ENCODE measurements at places on chromosomes 2 and 18.

DNA sequence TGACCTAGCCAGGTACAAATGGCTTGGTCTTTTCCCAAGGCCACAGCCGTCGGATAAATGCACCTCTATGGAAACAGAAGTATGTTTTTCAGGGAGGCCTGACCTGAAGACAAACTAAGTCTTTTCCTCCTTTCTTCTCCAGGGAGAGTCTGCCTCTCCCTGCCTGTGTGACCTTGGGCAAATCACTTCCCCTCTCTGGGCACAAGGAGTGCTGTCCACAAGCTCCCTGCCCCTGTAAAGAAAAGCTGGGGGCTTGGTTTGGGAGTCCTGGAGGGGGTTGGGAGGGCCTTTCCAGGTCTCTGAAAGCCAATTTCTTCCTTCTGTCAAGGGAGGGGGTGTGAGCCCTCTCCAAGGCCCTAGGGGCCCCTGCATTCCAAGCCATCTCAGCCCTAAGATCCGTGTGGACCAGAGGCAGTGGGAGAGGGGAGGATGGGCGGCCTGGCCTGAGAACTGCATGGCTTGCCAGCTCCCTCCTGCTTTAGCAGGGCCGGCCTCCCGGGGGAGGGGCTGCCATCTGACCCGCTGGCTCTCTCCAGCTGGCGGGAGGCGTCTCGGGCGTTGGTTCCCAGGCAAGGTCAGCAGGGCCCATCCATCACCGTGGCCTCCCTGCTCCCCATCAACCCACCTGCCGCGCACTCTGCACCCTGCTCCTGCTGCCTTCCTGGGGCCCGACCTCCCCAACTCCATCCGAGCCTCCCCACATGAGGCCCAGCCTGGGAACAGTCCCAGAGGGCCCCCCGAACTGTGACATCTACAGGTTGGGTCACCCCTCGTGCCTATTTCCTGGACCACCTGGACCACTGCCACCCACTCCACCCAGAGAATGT, 61.4 kb downstream of the SMAD7 start:
- no peak for DNase-seq

DNA sequence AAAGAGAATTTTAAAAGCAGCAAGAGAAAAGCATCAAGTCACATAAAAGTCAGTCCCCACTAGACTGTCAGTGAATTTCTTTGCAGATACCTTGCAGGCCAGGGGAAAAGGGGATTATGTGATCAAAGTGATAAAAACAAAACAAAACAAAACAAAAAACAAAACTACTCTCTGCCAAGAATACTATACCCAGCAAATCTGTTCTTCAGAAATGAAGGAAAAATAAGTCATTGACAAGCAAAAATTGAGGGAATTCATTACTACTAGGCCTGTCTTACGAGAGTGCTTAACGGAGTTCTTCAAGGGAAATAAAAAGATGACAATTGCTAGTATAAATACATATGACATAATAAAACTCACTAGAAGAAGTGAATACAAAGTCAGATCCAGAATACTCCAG, 245.5 kb upstream of the CHST9 start:
- no peak for DNase-seq

GRCh38 chr2:37711308-37711731, 39.9 kb upstream of the CDC42EP3 start:
- DNase-seq, result no peak

GRCh38 chr2:173715441-173715840, 249.7 kb downstream of the SP3 start:
- DNase-seq, result peak; percentile 83

DNA sequence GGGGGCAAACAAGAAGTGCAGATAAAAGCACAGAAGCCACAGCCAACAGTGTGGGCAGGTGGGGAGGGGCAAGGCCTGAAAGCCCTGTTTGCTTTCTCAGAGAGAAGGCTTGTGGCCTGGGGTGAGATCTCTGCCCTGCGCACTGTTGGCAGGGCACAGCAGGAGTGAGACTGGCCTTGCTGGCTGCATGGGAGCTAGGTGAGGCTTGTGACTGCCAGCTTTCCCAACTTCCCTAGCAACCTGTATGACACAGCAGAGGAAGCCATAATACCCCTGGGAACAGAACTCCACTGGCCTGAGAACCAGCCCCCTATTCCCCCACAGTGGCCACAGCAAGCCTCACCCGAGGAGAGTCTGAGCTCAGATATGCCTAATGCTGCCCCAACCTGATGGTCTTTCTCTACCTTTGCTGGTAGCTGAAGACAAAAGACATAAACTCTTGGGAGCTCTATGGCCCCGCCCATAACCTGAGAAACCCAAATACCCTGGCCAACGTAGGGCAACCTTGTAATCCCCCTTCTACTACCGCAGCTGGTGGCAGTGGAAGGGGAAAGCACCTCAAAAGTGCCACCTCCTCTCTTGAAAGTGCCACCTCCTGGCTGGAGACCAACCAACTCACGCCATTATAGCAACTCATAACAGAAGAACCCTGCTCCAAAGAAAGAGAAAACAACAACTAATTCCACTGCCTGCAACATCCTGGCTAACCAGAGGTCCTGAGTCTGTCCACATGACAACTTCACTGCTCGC, 44.4 kb downstream of the LCT start:
- no peak for DNase-seq

Measured in NCI-H1694 treated with DMSO at 0.1 percent for 48 hours (cell line).